ENCODE measurements at places on chromosomes 5 and 9. TPM values are rescaled to one million over a fixed set of nuclear protein-coding genes. Genes with fewer than 3 reads are reported as not detected.

GRCh38 chr5:148535190-148535589 lies 119.1 kb downstream of the HTR4 start:
- no peak for DNase-seq

The YTHDC2 gene
- 42.3 TPM for polyA plus RNA-seq

- no peak for DNase-seq
Measured at GRCh38 chr9:87614397-87614796, 111.5 kb upstream of the CTSL start.

DNA sequence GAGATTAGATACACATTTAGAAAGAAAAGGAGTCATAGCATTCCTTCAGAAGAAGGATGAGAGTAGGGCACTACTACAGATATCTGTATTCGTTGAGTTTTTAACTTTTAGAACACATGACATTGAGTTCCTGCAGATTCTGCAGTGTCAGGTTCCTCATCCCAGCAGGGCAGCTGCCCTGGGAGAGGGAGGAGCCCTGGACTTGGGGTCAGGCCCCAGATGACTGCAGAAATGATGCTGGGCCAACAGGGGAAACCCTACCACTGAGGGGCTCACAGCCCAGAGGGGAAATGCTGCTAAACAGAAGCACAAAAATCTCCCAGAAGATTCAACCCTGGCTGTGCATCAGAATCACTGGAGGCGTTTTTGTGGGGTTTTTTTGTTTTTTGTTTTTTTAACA lies 68.9 kb upstream of the TAF1L start:
- no peak for DNase-seq

DNA sequence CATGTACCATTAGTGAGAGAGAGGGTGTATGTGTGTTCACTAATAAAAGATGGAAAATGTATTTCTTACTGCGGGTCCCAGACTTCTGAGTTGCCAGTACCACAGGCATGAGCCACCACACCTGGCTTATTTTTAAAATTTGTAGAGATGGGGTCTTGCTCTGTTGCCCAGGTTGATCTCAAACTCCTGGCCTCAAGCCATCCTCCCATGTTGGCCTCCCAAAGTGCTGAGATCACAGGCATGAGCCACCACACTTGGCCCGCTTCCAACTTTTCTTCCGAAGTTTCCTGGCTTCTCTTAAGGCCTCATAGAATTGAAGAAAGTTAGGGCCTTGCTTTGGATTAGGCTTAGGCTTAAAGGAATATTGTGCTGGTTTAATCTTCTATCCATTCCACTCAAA lies 40.4 kb upstream of the F2RL2 start:
- no peak for DNase-seq

GRCh38 chr5:40928886-40929448 lies 19.7 kb downstream of the C7 start:
- DNase-seq: no peak

DNA sequence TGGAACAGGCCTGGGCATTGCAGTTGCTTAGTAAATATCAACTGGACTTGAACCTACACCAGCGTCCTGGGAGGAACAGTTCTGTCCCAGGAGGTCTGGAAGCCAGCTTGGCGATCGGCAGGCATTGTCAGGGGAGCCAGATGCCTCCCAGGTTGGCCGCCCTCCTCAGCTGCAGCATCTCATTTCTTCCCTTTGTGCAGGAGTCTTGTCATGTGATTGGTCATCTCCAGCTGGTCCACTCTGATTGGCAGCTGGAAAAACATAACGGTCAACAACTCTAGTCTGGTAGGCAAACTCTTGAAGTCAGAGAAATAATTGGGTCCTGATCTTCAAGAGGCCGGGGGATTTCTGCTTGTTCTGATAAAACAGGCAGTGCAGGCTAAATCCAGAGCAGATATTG lies 29.6 kb upstream of the NCS1 start:
- no peak for DNase-seq

GRCh38 chr5:158483281-158483860 lies 616.3 kb downstream of the EBF1 start:
- DNase-seq: no peak

- DNase-seq: no peak
Measured at GRCh38 chr9:13149454-13149853, 130.0 kb downstream of the MPDZ start.

GRCh38 chr9:532707-533106 lies 308.8 kb upstream of the DMRT1 start:
- DNase-seq: no peak

The IFNA10 gene
- not detected for polyA plus RNA-seq

DNA sequence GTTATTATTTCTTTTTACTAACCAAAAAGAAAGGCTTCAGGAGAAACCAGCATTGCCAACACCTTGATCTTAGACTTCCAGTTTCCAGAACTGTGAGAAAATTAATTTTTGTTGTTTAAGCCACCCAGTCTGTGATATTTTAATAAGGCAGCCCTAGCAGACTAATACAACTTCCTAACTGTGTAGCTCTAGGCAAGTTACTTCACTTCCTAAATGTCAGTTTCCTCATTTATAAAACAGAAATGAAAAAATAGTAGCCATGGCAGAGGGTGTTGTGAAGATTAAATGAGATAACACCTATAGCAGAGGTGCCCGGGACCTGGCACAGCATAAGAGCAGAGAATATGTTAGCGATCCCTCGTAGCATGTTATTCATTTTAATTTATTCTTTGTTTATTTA lies 66.6 kb upstream of the HAND1 start:
- DNase-seq: no peak

The SMC2 gene
- polyA plus RNA-seq: 49.9 TPM

The SPATA31A3 gene
- not detected for polyA plus RNA-seq

DNA sequence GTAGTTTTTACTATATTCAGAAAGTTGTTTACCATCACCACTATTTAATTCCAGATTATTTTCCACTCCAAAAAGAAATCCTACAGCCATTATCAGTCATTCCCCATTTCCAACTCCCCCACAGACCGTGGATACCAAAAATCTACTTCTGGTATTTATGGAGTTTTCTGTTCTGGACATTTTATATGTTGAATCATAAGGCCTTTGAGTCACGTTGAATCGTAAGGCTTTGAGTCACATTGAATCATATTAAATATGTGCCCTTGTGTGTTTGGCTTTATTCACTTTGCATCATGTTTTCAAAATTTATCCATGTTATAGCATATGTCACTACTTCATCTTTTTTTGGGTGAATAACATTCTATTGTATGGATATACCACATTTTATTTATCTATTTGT lies 454.1 kb upstream of the NUDT12 start:
- DNase-seq: no peak

The NR5A1 gene
- 0.06 TPM for polyA plus RNA-seq

- DNase-seq: no peak
Measured at GRCh38 chr9:73152953-73153352, 1.3 kb downstream of the ANXA1 start.

Measured in renal cortex interstitium (tissue), 15 donors.